ENCODE measurements at places on chromosomes 5 and 9.
A peak's percentile ranks its signal among the peaks of the same experiment; 100 is the strongest.

- DNase-seq = no peak
Observed at GRCh38 chr9:87179553-87180340, 232.4 kb upstream of the GAS1 start.

GRCh38 chr5:169009123-169009522 is 291.8 kb downstream of the SLIT3 start:
- DNase-seq = no peak

GRCh38 chr9:119009249-119009648 is 360.0 kb downstream of the BRINP1 start:
- no peak for DNase-seq

DNA sequence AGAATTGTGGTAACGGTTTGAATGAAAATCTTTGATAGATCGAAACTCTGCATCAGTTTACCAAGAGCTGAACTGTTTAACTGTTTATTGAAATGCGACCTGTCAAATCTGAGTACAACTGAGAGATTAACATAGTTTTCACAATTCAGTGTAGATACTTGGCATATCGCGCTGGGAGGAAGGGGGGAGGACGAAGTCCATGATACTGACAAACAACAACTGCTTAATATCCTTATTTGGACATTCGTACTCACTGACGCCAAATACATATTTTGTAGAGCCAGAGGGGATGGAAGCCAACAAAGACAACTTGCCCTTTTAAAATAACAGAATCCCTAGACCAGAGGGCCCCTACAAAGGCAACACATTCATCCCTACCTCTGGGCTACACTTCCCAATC is 93.2 kb downstream of the GLIS3 start:
- no peak for DNase-seq

GRCh38 chr5:97022898-97023297 is 87.0 kb downstream of the LNPEP start:
- no peak for DNase-seq

GRCh38 chr9:27785714-27786100 is 212.4 kb upstream of the C9orf72 start:
- DNase-seq = no peak

GRCh38 chr9:127525401-127526188 is 74.3 kb downstream of the LRSAM1 start:
- DNase-seq = no peak

DNA sequence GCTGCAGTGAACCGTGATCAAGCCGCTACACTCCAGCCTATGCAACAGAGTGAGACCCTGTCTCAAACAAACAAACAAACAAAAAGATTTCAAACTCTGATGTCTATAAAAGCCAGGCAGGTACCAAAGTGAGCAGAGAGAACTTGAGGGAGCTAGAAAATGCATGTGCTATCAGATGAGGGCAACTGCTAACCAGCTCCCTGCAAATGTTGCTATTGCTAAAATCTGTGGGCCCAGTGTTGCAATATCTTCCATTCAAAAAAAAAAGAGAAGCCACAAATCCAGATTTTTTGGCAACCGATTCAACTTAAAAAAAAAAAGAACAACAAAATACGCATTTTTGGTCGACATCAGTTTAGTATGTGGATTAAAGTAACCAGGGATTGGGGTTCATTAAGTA is 5.5 kb downstream of the UBE2D2 start:
- DNase-seq = no peak

GRCh38 chr5:132474131-132474723 is 16.3 kb downstream of the IRF1 start:
- no peak for DNase-seq

- no peak for DNase-seq
Observed at GRCh38 chr5:137312011-137312410, 187.1 kb downstream of the SPOCK1 start.

GRCh38 chr9:75139201-75139600 is 50.9 kb downstream of the OSTF1 start:
- DNase-seq = no peak

GRCh38 chr5:149697001-149697400 is 33.1 kb upstream of the PPARGC1B start:
- no peak for DNase-seq

DNA sequence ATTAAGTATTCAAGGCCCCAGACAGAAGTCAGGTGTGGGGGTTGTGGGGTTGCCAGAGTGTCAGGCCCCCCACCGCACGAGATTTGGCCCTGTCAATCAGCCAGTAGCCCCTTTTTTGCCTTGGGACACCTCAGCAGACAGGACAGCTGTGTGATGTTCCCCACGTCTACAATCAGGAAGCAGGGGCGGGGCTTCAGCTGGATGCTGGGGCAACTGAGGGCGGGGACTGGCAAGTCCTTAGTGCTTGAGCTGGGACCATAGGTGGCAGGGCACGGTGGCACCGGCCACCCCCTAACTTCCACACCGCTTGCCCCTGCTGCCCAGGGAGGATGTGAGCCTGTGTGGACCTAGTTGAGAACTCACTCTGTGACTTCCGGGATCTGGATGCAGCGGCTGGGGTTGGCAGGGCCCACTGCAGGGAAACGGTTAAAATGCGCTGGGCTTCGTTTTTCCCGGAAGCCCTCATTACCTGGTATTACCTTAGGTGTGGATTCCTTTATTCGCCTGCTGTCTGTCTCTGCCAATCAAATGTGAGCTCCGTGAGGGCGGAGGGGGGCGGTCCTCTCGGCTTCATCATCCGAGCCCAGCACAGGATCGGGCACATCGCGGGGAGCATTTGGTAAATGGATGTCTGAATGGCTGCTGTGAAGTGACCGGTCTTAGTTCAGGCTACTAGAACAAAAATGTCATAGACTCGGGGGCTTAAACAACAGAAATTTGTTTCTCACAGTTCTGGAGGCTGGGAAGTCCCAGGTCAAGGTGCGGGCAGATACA is 7.5 kb upstream of the GTF3C5 start:
- peak; percentile 46 for DNase-seq

DNA sequence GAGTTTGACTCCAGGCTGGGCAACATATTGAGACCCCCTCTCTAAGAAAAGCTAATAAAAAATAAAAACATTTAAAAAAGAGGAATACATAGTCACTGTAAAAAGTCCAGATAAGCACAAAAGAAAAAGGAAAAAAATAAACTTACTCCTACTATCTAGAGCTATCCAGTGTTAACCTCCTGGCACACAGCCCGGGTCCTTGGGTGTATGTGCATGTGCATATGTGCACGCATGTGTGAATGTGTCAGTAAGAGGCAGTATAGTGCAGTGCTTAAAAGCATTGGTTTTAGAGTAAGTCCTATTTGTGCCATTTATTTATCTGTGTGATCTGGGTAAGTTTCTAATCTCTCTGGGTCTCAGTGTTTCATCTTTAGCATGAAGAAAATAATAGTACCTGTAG is 26.7 kb downstream of the FAM219A start:
- DNase-seq = no peak

DNA sequence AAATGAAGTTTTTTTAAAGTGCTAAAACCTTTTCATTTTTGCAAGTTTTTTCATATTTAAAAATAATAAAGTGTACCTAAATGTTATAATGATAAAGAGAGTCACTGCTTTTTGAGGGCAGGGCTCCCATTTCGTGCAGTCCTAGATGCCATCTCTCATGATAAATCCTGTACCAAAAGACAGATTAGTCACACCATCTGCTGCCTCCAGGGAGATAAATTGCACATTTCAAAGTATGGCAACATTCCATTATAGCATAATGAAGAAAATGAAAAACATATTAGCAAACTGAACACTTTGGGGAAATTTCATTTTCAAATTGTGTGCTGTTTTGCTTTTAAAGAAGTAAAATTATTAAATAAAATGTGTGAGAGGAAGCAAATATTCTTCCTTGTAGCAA is 257.2 kb downstream of the KIAA0825 start:
- no peak for DNase-seq

DNA sequence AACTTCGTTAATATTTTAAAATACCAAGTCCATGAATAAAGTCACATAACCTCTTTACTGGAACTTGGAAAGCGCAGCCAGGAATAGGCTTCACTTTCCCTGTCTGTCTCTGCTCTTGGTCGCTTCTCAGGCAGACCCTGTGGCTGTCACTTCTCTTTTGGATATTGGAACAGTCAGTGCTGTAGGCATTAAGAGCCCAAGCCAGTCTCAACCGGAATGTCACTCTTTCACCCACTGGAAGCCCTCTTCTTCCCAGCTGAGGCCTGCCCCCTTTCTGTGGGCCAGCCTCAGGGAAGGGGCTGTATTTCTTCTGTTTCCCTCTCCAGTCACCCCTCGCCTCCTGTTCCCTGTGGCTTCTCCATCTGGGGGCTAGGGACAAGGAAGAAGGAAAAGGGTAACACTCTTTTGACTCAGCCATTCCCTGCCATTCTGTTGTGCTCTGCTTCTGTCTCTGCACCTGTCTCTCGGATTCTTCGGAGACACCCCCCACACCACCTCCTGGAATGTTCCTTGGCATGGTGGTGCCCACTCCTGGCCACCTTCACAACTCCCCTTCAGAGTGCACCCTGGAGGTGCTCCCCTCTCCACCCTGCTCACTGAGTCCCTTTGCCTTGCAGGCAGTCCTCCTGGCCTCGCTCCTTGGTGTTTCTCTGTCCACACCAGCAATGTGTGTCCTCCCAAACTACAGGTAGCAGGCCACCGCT is 103.4 kb downstream of the TRIO start:
- DNase-seq = no peak

All from activated T-helper 1 cell treated with anti-CD3 and anti-CD28 coated beads, Interleukin-12 subunit alpha, Interleukin-12 subunit beta, Interleukin-2, Interleukin-4 antibody, amounts not matched to agents 30 ng/mL and 10 ng/mL and 1 ng/mL, durations not matched to agents 14 hours and 24 hours and 36 hours (primary cell).